Epithelial cell of umbilical artery (primary cell): ENCODE measurements at places on chromosomes 2 and 18. TPM values are rescaled to one million over a fixed set of nuclear protein-coding genes. Genes with fewer than 3 reads are reported as not detected.

CERKL gene
- total RNA-seq: not detected in 2 replicates

ATP5F1A gene
- total RNA-seq: 986 and 1,088 TPM in 2 replicates

EPB41L3 gene
- 159 and 169 TPM in 2 replicates for total RNA-seq

GPN1 gene
- 48.1 and 59.3 TPM in 2 replicates for total RNA-seq

GAL3ST2 gene
- total RNA-seq: not detected in 2 replicates

SH3RF3 gene
- total RNA-seq: 2.9 and 6.1 TPM in 2 replicates

CNGA3 gene
- not detected in 2 replicates for total RNA-seq

DYNC1I2 gene
- 148 and 155 TPM in 2 replicates for total RNA-seq

PDE1A gene
- 0.46 and 0.65 TPM in 2 replicates for total RNA-seq

WNT10A gene
- total RNA-seq: not detected in 2 replicates

CCDC178 gene
- total RNA-seq: 0.65 and 1.2 TPM in 2 replicates

SLC19A3 gene
- under 0.01 and 0.15 TPM in 2 replicates for total RNA-seq

NEU4 gene
- not detected in 2 replicates for total RNA-seq

NT5DC4 gene
- not detected in 2 replicates for total RNA-seq

SP140 gene
- not detected in 2 replicates for total RNA-seq

EFR3B gene
- total RNA-seq: 0.32 and 0.46 TPM in 2 replicates

SEC11C gene
- total RNA-seq: 22.0 and 26.0 TPM in 2 replicates

PAX8 gene
- under 0.01 TPM in 1 of 2 replicates, not detected in the other for total RNA-seq

DDX18 gene
- 58.8 and 82.2 TPM in 2 replicates for total RNA-seq

FBXO15 gene
- total RNA-seq: 0.15 TPM in 1 of 2 replicates, not detected in the other

SAG gene
- under 0.01 TPM in 1 of 2 replicates, not detected in the other for total RNA-seq

CDCA7 gene
- 12.0 and 15.7 TPM in 2 replicates for total RNA-seq
